ENCODE measurements at places on chromosomes 2 and 18.

DNA sequence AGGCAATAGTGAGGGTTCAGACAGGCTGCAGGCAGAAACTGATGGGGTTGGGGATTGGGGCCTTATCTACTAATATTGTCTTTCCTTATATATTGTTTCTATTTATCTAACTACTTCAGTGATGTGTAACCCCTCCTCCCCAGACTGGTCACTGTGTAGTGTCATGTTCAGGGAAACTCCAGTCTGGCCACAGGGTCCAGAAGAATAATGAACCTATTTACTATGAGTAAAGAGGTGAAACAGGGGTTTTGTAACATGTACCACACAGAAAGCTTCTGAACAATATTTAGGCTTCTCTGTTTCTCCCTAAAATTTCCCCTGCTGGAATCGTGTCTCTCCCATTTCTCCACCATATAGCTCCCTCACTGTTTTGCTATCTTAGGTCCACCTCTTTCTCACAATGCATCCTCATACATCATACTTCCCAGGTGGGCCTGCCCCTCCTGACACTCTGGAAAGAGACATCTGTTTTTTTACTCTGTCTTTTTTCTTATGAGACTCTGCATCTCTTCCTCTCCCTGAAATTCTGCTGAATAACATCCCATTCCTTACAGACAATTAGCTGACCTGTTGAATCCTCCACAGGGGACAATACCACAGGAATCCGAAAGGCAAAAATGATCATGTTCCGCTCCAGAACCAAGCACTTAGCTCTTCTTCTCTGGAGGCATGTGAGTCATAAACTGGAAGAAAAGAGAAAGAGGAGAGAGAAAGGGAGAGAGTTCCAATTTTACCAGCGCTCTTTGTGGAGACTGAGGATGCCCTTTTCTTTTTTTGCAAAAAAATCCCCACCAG is 154.8 kb downstream of the ZEB2 start:
- DNase-seq: no peak

DNA sequence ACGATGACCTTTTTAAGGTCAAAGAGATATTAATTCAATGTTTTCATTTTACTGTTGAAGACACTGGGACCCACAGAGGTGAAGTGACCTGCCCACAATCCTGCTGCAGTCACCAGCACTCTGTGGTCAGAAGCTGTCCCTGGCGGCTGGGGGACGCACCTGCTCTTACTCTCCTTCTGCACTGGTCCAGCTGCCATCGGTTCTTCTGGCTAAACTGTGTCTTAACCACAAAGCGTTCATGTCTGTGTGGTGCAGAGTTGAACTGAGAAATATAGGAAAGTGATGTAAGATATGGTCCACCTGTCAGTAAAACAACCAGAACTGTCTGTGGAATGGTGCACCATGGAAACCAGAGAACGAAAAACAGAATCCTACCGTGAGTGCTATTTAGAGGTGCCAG is 44.9 kb upstream of the SMIM21 start:
- no peak for DNase-seq

- DNase-seq: no peak
Observed at GRCh38 chr2:208150094-208150493, 4.1 kb upstream of the CRYGB start.

- DNase-seq: no peak
Observed at GRCh38 chr18:11147962-11148679, 1.2 kb downstream of the PIEZO2 start.

GRCh38 chr18:77560341-77560992 is 310.8 kb downstream of the GALR1 start:
- DNase-seq: no peak

DNA sequence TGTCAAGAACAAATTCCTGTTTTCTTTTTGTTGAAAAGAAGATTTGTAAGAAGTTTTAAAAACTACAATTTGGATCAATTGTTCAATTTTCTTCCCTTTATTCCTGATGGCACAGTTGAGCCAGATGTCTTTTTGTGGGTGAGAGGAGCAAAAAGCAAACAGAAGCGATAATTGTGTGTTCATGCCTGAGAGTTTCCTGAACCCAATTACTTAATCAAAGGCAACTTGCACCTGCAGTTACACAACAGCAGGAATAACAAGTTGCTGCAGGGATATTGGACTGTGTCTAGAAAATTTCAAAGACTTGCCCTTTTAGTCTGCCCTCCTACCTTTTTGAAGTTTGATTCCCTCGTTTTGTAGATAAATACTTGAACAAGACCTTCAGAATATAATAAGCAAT is 383.6 kb downstream of the DSEL start:
- DNase-seq: no peak
